ENCODE measurements at places on chromosomes 7 and 10. TPM values are rescaled to one million over a fixed set of nuclear protein-coding genes. Genes with fewer than 3 reads are reported as not detected.

GRCh38 chr10:30509508-30509907 lies 75.5 kb downstream of the MAP3K8 start:
- no peaks in the 10 kb centered on the region for H3K4me1 ChIP-seq
- no peak overlapping the region for H3K4me3 ChIP-seq
- no peaks in the 10 kb centered on the region for H3K27me3 ChIP-seq
- no peaks in the 10 kb centered on the region for H3K36me3 ChIP-seq

DNA sequence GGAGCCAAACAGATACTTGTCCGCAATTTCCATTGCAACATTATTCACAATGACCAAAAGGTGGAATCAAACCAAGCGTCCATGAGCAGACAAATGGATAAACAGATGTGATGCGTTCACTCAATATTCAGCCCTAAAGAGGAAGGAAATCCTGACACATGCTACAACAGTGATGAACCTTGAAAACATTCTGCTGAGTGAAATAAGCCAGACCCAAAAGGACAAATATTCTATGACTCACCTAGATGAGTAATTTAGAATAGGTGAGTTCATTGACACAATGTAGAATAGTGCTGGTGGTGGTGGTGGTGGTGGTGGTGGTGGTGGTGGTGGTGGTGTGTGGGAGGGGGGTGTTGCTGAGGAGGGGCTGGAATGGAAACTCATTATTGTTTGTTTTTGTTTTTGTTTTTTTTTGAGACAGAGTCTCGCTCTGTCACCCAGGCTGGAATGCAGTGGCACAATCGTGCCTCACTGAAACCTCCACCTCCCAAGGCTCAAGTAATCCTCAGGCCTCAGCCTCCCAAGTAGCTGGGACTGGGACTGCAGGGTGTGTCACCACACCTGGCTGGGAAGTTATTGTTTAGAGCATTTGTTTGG lies 28.6 kb downstream of the SMKR1 start:
- no peaks in the 10 kb centered on the region for H3K4me1 ChIP-seq
- no peak for DNase-seq
- no peaks in the 10 kb centered on the region for H3K36me3 ChIP-seq
- H3K27me3 ChIP-seq, result no peaks in the 10 kb centered on the region
- no peak overlapping the region for H3K27ac ChIP-seq

DNA sequence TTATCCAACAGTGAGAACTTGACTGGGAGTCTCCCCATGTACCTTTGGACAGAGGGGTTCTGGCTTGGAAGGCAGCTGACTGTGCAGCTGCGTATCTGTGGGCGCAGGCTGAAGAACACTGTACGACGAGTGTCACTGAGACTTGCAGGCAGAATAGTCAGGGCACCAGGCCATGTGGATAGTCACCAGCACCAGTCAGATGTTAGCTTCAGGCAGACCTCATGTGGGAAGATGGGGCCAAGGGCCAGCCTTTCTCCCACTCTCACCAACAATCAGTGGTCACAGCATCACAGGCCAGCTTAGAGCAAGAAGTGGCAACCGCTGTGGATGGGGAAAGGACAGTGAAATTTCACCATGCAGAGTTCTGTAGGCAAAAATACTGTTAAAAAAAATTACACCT lies 43.4 kb upstream of the GJD4 start:
- H3K4me3 ChIP-seq, result no peak overlapping the region
- H3K27me3 ChIP-seq, result no peaks in the 10 kb centered on the region
- H3K4me1 ChIP-seq, result no peaks in the 10 kb centered on the region
- H3K27ac ChIP-seq, result no peak overlapping the region

DNA sequence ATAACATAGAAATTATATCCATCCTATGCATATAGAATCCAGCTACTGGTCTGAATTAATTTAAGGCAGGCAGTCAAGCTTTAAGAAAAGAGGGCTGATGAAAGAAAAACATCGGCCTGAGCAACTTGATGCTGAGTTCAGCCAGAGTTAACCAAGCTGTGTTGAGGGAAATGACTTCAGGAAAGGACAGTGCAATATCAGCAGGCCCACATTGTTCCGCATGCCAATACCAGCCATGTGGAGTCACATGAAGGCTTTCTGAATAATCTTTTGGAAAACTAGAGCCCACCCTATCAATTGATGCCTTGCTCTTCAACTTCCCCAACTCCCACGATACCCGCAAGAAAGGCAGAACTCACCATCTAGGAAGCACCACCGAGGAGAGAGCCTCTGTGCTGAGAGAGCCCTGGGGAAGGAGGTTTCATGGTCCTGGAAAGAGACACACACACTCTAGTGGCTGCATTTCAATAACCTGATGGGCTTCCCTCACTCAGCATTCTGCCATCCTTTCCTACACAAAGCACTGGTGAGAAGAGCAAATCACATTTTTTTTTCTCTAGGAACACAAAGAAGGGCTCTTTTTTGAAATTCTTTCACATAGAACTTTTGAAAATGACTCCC lies 125.8 kb upstream of the PTN start:
- no peaks in the 10 kb centered on the region for H3K27me3 ChIP-seq
- no peak overlapping the region for H3K27ac ChIP-seq
- no peak for DNase-seq
- H3K4me1 ChIP-seq, result no peaks in the 10 kb centered on the region
- H3K36me3 ChIP-seq, result no peaks in the 10 kb centered on the region
- no peak overlapping the region for H3K4me3 ChIP-seq

DNA sequence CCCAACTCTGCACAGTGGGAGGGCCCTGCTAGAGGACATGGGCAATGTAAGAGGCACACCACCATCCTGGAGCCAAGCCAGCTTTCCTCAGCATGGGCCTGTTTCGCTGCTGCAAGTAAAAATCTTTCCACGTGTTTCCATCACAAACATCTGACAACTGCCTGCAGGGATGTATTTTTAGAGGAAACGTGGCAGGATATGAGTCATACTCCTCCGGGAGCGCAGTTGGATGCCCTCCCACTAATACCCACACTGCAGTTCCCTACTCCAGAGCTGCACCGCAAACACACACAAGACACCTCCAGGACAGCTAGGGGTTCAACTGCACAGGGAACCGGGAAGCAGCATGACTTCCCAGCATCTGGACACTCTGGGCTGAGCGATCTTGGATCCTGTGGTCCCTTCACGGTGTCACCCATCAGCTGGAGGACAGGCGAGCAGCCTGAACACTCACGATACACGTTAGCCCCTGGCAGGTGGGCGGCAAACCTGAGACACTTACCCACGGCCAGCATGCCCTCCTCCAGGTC lies 26.1 kb downstream of the PLAC9 start:
- peak overlapping the region; percentile 9 for H3K27ac ChIP-seq
- H3K36me3 ChIP-seq, result peaks cover 68% of the 10 kb centered on the region
- H3K4me1 ChIP-seq, result no peaks in the 10 kb centered on the region
- DNase-seq, result no peak
- H3K27me3 ChIP-seq, result no peaks in the 10 kb centered on the region

DNA sequence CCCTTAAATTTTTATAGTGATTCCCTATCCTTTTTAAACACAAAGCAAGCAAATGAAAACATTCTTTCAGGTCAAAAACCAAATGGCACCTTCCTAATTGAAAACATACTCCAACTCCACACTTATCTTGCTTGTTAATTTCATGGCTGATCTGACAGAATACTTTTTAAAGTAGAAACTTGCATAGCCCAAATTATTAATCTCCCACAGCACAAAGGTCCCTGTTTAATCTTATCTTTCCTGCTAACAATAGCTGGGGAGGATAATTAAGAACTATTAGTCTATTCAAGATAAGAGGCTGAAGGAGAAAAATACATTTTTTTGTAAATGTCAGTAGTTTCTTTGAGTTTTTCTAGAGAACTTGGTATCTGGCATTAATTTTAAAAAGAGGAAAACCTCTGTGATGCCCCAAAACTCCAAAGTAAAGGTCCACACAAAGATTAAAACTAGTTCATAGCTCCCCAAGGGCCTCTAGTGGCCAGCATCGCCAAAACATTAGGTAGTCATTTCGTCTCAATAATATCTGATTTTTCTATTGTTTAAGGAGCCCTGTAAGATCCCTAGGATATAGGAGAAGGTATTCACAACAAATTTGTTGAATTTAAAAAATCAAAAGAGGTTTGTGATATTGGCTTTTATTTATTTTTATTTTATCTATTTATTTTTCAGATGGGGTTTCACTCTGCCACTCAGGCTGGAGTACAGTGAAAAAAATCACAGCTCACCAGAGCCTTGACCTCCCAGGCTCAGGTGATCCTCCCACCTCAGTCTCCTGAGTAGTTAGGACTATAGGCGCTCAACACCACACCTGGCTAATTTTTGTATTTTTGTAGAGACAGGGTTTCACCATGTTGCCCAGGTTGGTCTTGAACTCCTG lies 14.7 kb downstream of the CDNF start:
- no peaks in the 10 kb centered on the region for H3K36me3 ChIP-seq
- H3K27ac ChIP-seq, result no peak overlapping the region
- DNase-seq, result no peak
- no peaks in the 10 kb centered on the region for H3K4me1 ChIP-seq
- H3K4me3 ChIP-seq, result no peak overlapping the region
- no peaks in the 10 kb centered on the region for H3K27me3 ChIP-seq

DNA sequence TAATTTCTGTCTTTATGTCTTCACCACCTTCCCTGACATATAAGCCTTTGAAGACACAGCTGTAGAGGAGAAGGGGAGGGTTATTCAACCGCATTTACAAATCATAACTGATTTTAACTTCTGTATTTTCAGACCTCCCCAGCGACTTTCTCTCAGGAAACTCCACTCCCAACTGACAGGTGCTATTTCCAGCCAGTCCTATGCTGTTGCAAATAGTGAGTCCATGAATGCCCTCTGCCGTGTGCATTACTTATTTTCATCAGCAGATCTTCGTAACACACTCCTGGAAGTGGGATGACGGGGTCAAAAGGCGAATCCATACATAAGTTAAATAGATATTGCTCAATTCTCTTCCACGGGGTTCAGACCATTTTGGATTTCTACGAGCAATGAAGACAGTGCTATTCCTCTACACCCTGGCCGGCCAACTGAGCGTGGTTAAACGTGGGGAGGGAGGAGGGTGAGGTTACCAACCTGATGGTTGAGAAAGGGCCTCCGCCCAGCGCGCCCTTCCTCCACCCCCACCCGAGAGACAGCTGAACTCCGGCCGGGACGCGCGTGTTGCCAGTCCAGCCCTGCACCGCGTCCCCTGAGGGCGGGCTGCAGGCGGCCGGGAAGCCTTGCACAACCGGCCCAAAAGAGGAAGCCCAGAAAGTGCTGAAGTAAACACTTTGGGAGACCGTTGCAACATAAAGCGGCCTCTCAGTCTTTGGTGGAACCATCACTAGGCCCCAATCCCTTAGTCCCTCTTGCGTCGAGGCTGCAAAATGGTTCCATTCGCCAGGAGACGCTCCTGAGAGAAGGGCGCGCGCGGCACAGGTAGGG lies at the start of gene APBB1IP:
Gene APBB1IP, plus strand, starts transcription at position 705 of the 825 bp plus-strand sequence. CDS start 53,986 bp downstream, outside the sequence.
- peaks cover 11% of the 10 kb centered on the region for H3K4me1 ChIP-seq
- H3K27ac ChIP-seq, result peak within 1 kb of the TSS; percentile 99

- H3K4me3 ChIP-seq, result no peak overlapping the region
- no peak overlapping the region for H3K27ac ChIP-seq
- H3K36me3 ChIP-seq, result no peaks in the 10 kb centered on the region
Observed at GRCh38 chr10:18229826-18230225, 89.6 kb downstream of the CACNB2 start.

- no peak overlapping the region for H3K27ac ChIP-seq
- H3K4me1 ChIP-seq, result no peaks in the 10 kb centered on the region
- no peak for DNase-seq
- H3K4me3 ChIP-seq, result no peak overlapping the region
- no peaks in the 10 kb centered on the region for H3K27me3 ChIP-seq
- peaks cover 24% of the 10 kb centered on the region for H3K36me3 ChIP-seq
Observed at GRCh38 chr7:30584415-30584814, 10.3 kb upstream of the GARS1 start.

DNA sequence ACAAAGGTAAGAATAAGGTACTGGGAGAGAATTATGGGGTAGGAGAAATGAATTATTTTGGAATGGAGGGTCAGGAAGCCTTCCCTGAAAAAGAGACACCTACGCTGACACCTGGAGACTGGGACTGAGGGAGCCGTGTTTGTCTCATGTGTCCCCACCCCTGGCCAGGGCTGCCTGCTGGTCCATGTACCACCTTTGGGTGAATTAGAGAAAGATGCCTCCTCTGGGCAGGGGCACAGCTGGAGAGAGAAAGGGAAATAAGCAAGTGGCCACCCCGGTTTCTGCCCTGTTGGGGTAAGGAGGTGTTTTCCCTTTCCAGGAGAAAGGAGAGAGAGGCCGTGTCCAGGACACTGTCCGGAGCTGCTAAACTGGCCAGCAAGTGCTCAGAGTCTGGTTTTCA lies 21.8 kb downstream of the UBTD1 start:
- peaks cover 4% of the 10 kb centered on the region for H3K4me1 ChIP-seq
- no peak overlapping the region for H3K4me3 ChIP-seq
- H3K27ac ChIP-seq, result no peak overlapping the region
- H3K27me3 ChIP-seq, result no peaks in the 10 kb centered on the region
- DNase-seq, result no peak
- no peaks in the 10 kb centered on the region for H3K36me3 ChIP-seq

Gene MKI67
- 0.25 TPM for total RNA-seq

Gene PRTFDC1
- 3.1 TPM for total RNA-seq

- no peaks in the 10 kb centered on the region for H3K36me3 ChIP-seq
- no peak for DNase-seq
- H3K4me1 ChIP-seq, result peaks cover 6% of the 10 kb centered on the region
- H3K4me3 ChIP-seq, result no peak overlapping the region
- no peaks in the 10 kb centered on the region for H3K27me3 ChIP-seq
- H3K27ac ChIP-seq, result no peak overlapping the region
Observed at GRCh38 chr7:116497708-116498107, 1.8 kb upstream of the CAV2 start.

Gene LDB3
- total RNA-seq, result 0.09 TPM

DNA sequence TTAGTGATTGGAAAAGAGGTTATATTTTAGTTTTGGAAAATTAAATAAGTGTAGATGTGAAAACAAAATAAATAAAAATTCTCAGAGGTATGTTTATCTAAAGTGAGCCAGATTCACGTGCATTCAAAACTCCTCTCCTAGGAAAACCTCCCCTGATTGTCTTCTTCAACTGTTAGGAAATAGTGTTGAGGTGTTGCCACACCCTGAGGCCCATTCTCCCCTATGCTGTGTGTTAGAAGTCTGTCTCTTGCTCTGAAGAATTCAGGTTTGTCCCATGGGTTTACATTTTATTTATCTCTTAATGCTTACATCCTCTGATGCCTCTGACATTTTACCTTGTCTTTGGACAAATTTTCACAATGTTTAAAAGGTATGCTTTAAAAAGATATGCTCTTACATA lies 40.3 kb downstream of the PTPRE start:
- H3K27ac ChIP-seq, result no peak overlapping the region

DNA sequence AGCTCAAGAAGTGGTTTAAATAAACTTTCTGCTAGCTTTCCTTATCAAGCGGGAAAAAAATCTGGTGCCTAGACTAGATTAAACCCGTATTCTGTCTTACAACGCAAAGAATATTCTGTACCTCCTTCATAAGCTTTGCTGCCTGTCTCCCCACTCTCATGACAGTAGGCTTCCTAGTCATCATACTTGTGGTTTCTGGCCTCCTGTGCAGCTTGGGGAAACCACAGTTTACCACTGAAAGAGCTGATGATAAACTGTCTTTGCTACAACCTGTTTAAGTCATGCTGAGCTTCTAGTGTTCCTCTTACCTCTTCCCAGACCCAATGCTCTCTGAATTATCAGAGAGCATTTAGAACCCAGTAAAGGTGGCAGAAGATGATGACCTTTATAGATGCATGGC lies 55.0 kb downstream of the PODXL start:
- no peak overlapping the region for H3K4me3 ChIP-seq
- peaks cover 1% of the 10 kb centered on the region for H3K36me3 ChIP-seq
- H3K27me3 ChIP-seq, result no peaks in the 10 kb centered on the region
- H3K4me1 ChIP-seq, result peaks cover 21% of the 10 kb centered on the region

Gene FEZF1
- not detected for total RNA-seq

Gene CCDC136
- total RNA-seq, result 0.59 TPM

- no peak overlapping the region for H3K27ac ChIP-seq
- H3K36me3 ChIP-seq, result no peaks in the 10 kb centered on the region
- no peak overlapping the region for H3K4me3 ChIP-seq
- H3K4me1 ChIP-seq, result peaks cover 32% of the 10 kb centered on the region
Observed at GRCh38 chr7:121078701-121079227, 90.3 kb downstream of the CPED1 start.

Data from liver (tissue), 10 donors.